ENCODE measurements at places on chromosomes 5 and 9.

GRCh38 chr9:71885467-71885866 is 25.5 kb downstream of the ABHD17B start:
- no peak for DNase-seq

DNA sequence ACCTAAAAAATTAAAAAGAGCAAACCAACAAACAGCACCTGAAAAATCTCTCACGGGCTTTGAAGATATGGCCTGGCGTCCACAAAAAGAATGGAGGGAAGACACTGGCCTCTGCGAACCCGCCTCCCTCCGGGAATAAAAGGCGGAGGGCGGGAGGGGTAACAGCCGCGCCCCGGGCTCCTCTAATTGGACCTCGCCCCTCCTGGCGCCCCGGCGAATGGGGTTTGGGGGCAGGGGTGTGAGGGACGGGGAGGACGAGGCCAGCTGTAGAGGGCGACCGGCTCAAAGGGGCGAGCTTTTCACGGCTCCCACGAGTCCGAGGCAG is 753 bp downstream of the FANCC start:
- peak; percentile 32 for DNase-seq

DNA sequence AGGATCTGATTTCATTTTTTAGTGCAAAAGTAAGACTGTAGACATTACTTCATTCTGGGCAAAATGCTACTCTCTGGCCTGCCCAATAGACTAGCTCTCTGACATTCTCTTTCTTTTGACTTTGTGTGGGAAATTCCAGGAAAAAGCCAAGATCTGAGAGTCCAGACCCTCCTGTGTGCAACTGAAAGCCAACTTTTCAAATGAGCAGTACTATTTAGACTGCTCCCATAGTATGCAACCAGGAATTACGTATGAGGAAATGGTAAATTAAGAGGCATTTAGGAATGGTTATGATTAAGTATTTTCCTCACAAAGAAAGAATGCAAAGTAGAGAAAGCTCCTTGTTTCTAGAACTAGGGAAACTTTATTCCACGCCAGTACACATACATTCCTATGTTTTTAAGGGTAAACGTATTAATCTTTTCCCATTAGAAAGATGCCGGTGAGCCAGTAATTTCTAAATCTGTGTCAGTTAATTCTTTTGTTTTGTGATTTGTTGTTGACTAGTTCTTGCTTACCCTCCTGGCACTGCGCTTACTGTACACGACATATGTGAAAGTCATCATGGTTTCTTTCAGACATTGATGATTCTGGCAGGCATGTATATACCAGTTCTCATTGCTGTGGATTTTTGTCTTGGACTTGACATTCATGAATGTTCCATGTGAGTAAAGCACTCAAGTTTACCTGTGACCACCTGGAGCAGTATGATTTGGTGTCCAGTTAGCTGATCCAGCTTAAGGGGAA is 56.0 kb downstream of the AOPEP start:
- DNase-seq: no peak

DNA sequence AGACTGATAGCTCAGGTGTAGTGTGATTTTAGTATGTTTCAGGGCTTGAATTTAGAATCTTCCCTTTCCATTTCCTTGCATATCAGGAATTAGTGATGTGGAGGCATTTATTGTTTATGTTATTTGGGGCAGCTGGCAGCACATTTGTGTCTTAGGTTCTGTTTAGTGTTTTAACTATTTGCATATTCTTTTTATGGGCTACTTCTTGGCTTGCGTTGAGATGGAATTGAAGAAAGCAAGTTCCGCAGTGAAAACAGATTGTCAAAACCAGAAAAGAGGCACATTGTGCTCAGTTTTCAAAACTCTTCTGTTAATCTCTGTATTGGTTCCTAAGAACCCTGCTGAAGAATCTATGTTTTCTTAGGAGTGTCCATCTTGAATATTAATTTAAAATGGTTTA is 80.3 kb downstream of the ZSWIM6 start:
- no peak for DNase-seq

Data from breast epithelium (tissue), 4 donors.